ENCODE measurements at places on chromosomes 7 and 10.

DNA sequence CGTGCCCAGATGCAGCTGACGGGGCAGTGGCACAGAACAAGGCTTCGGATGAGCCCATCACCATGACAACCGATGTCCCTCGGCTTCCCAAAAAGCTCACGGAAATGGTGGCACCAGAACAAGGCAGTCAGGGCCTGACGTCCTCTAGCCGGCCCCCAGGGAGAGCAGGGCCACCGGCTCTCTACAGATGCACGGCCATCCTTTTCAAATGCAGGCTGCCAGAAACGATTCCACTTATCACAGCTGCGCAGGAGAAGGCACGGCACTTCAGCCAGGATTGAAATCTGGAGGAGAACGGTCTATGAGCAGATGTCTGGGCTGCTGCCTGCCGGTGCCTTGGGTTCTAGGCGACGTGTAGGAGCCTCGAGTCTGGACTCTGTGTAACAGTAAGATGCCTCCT, 223.8 kb downstream of the ZMYND11 start:
- no peak for DNase-seq

DNA sequence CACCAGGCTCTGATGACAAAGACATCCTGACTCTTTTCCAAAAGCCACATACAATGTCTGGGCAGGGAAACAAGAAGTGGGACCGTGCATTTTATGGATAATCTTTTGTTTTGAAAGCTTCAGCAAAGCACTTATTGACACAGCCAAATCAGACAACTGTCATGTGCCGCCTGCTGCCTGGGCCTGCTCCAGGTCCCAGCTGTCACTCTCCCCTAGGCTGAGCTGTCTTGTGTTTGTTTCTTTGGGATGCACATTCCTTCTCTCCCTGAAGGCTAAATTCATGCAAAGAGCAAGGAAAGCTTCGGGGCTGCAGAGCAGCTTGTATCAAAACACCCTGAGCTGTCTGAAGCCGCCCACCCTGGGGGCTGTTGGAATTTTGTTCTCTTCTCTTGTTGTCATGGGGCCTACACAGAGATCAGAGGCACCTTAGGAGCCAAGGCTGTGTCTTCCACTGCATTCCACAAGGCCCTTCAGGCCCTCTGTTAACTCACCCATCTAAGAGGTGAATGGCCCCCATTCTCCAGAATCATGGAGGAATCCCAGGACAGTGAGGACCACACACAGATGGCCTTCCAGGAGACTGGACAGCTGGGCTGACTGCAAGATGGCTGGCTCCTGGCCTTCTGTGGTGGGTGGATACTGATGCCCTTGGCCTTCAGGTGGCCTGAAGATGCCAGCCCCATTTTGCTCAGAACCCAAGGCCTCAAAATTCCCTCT, 17.8 kb upstream of the SLC18A2 start:
- DNase-seq: no peak

DNA sequence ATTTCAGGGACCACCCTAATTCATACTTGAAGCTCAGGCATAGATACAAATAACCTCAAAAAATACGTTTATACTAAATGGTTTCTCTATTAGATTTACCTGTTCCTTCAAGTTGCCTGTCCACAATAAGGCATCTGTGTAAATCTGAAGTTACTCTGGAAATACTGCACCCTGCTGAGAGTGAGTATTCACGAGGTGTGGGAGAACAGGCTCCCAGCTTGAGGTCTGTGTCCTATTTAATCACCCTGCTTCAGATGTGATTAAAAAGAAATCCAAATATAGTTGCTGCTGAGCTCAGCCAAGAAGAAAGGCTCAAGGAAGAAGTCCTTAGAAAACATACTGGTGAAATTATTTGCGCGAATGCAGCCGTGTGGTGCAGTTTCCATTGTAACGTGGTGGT, 136.8 kb downstream of the KLF6 start:
- no peak for DNase-seq

DNA sequence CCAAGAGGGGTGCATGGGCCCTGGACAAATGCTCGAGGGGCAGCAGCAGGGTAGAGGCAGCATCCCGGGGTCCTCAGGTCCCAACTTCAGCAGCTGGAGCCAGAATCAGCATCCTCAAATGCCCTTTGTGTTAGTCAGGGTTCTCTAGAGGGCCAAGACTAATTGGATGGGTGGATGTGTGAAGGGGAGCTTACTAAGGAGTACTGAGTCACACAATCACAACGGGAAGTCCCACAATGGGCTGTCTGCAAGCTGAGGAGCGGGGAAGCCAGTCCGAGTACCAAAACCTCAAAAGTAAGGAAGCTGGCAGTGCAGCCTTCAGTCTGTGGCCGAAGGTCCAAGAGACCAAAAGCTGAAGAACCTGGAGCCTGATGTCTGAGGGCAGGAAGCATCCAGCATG, 162.9 kb upstream of the TCERG1L start:
- no peak for DNase-seq

DNA sequence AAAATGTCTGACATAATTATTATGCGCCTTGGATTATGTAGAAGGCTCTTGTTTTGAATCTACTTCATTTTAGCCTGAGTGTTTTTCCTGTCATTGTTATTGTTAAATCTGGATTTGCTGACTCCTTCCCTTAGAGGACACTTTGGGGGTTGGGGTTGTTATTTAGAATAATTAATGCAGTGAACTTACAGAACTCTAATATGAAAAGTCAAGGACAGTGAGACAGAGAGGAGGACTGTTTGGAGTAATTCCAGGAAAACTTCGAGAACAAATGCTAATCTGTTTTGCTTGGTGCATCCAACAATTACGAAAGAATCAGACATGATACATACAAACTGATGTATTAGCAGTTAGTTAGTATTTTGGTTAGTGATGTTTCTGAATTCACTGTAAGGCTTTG, 146.1 kb downstream of the ABCA13 start:
- no peak for DNase-seq

DNA sequence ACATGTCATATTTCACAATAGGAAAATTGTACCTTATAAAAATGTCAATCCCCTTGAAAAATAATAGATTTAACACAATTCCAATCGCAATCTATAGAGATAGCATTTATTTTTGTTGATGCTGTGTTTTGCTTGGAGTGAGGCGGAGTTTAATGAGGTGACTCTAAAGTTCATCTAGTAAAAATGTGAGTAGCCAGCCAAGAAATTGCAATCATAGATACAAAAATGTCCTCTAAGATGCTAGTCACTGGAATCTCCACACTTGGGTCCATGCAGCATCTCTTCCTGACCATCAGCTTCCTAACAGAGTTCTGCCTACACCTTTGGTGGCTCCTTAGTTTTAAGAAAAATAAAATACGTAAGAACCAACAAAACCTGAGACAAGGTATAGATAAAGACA, 44.9 kb downstream of the GLI3 start:
- no peak for DNase-seq

GRCh38 chr10:69009360-69009759, 20.8 kb downstream of the KIFBP start:
- no peak for DNase-seq

GRCh38 chr10:127720142-127720541, 16.8 kb upstream of the FOXI2 start:
- DNase-seq: no peak

DNA sequence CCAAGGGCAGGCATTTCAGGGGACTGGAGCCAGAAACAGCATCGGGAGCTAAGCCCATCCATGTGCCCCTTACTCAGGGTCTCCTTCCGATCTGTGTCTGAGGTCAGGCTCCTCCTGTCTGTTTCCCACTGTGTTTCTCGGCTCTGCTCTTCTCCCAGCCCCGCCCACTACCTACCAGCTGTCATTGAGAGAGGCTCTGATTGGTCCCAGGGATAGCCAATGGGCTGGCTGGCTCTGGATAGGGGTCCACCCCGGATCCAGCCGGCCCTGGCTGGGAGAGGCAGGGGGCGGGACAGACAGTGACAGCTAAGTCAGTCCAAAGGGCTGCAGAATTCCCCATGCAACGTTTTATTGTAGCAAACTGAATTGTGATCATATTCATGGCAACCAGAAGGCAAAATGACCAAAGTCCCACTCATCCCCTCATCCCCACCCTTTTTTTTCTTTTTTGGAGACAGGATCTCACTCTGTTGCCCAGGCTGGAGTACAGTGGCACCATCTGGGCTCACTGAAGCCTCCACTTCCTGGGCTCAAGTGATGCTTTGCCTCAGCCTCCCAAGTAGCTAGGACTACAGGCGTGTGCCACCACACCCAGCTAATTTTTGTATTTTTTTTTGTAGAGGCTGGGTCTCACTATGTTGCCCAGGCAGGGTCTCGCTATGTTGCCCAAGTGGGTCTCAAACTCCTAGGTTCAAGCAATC, 76.3 kb downstream of the CLIP2 start:
- DNase-seq: no peak

DNA sequence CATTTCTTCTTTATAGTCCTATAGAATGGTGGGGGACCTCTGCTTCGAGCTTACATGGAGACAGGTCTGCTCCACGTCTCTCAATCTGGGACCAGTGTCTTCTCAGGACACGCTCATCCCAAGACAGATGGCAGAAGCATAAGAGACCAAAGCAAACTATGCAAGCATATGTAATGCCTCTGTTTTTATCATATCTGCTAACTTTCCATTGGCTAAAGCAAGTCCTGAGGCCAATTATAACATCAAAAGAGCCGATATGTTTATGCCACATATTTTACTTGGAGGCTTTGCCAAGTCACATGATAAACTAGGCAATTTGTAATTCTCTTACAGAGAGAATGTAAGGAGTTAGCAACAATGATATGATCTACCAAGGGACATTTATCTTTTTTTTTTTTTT, 102.6 kb upstream of the NRBF2 start:
- DNase-seq: no peak

- no peak for DNase-seq
Measured at GRCh38 chr10:15526754-15527153, 155.7 kb upstream of the FAM171A1 start.

DNA sequence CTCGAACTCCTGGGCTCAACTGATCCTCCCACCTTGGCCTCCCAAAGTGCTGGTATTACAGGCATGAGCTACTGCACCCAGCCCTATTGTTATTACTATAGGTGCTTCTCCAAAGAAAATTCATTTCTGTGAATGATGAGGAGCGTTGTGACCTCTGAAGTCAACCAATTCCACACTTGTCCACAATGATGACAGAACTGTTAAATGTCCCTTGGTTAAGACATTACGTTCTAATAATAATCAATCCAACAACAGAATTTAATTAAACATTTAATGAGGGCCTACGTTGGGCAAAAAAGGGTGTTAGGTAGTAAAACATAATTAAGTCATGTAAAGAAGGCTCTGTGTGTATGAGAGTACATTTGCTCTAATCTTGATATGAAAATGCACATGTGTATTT, 18.2 kb downstream of the POLR3A start:
- DNase-seq: no peak

DNA sequence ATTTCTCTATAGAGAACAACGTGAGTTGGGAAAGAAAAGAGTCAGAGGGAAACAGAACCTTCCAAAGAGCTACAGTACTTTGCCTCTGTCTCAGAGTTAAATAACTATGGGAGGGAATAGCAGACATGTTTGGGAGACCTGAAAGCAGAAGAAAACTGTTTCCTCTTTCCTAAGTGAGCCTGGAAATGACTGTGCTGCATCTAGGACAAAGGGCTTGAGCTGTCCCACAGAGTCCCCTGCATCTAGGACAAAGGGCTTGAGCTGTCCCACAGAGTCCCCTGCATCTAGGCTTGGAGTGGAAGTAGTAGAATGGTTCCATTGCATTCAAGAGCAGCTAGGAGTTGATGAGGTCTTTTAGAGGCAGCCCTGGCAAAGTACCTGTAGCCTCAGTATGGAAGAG, 149.7 kb downstream of the DKK1 start:
- DNase-seq: no peak

DNA sequence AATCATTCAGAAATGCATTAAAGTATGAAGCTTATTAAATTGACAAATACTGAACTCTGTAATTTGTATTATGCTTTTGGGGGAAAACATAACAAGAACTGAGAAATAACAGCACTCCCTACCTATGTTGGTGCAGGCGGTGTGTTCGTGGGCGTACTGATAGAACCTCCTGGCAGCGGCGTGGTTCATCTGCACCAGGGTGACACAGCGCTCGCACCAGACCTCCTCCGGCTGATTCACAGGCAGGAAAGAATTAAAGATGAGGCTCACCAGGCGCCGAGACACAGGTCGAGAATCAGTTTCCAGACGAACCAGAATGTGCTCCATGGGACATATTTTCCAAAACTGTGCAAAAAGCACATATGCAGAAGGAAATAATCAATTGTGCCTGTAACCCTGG, 40.2 kb downstream of the NCAPG2 start:
- DNase-seq: no peak

GRCh38 chr7:88311675-88312036, 5.0 kb upstream of the STEAP4 start:
- peak; percentile 23 for DNase-seq

- DNase-seq: no peak
Measured at GRCh38 chr7:26449175-26450165, 157.8 kb downstream of the SNX10 start.

DNA sequence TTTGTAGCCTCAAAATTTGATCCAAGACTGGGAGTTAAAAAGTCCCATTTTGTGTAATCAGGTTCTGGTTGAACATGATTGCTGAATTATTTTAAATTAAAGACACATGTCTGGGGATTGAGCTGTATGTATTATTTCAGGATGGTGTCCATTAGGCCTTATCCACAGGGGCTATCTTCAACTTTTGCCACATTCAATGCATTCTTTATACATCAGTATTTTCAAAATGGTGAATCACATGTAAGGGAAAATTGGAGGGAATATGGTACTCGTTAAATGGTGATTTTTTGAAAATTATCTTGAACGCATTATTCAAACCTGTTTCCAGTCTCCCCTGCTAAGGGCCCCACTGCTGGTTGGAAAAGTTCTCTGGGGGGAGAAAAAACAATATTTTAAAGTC, 367.7 kb upstream of the NPVF start:
- no peak for DNase-seq

- no peak for DNase-seq
Measured at GRCh38 chr10:102923601-102924000, 5.5 kb downstream of the CNNM2 start.

GRCh38 chr10:123896246-123896927, 4.8 kb upstream of the CPXM2 start:
- no peak for DNase-seq

GRCh38 chr10:63477927-63478326, 12.2 kb upstream of the JMJD1C start:
- no peak for DNase-seq

GRCh38 chr7:43530553-43531410, 52.1 kb upstream of the STK17A start:
- no peak for DNase-seq

- no peak for DNase-seq
Measured at GRCh38 chr7:113657603-113658002, 261.2 kb downstream of the PPP1R3A start.

- no peak for DNase-seq
Measured at GRCh38 chr7:96199421-96199820, 122.5 kb downstream of the SLC25A13 start.

DNA sequence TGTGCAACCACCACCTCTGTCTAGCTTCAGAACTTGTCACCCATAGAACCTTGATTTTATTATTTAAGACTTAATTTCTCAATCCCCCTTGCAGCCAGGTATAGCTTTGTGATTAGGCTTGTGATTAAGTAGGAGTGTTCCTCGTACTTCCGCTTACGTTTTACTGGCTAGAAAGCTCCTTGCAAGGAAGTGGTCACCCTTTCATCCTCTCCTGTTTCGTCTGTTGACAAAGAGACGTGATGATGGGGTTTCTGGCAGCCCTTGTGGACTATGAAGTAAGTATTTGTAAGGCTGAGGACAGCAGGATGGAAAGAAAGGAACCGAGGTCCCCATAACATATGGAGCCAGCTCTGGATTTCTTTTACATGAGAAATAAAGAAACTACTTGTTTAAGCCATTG, 86.5 kb upstream of the KDM7A start:
- DNase-seq: no peak

Data from body of pancreas (tissue), 4 donors.